AG20443 (cell line): ENCODE measurements at places on chromosomes 5 and 9.

DNA sequence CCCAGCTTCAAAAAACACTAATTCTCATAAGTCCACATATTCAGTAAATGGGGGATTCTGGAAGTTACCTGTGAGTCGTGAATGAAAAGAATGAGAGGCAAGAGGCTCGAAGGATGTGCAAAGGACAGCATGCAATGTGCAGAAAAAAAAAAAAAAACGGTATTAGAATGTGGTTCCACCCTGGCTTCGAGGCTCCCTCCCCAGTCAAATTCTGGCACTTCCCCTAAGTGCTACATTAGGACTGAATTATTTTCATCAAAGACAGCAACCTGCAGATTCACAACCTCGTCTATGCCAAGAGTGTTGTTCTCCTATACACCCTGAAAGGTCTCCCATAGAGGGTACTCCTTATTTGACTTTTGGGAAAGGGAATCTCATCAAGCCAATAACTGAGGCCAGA lies 16.5 kb downstream of the CAPSL start:
- no peak for DNase-seq

- no peak for DNase-seq
These were observed 28.6 kb downstream of the PTPDC1 start for GRCh38 chr9:94112716-94113465.

- no peak for DNase-seq
These were observed 203.9 kb downstream of the CWC27 start for GRCh38 chr5:64972591-64972990.

DNA sequence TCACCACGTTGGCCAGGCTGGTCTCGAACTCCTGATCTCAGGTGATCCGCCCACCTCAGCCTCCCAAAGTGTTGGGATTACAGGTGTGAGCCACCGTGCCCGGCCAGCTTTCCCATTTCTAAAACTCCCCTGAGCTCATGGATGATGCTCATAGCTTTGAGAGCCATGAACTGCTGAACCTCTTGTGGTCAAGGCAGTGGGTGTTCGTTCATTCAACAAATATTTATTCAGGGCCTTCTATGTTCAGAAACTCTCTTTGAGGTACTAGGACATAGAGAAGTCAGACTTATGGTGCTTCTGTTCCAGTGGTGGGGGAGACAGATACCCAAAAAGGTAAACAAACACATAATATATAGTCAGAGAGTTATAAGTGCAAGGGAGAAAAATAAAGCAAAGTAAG lies 2.7 kb downstream of the BSPRY start:
- no peak for DNase-seq

- no peak for DNase-seq
These were observed 127.2 kb downstream of the ENTREP1 start for GRCh38 chr9:69452110-69452782.

- DNase-seq, result no peak
These were observed 93.3 kb upstream of the MAP1B start for GRCh38 chr5:72013766-72014624.

GRCh38 chr5:139459451-139459934 lies 3.0 kb downstream of the ECSCR start:
- no peak for DNase-seq

GRCh38 chr5:124419531-124419930 lies 326.9 kb downstream of the ZNF608 start:
- no peak for DNase-seq

- no peak for DNase-seq
These were observed 85.5 kb downstream of the PALM2AKAP2 start for GRCh38 chr9:109865521-109865920.

DNA sequence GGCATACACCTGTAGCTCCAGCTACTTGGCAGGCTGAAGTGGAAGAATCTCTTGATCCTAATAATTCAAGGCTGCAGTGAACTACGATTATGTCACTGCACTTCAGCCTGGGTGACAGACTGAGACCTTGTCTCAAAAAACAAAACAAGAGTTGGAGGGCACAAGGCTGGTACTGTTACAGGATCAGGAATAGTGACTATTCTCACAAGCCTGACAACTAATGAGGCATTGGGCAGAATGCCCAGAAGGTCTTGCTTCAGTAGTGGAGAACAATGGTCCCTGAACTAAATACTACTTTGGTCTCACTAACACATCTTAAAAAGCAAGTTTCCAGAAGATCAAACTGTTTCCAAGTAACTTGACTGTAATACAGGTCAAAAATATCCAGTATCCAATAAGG lies 182.9 kb upstream of the RFX3 start:
- no peak for DNase-seq

DNA sequence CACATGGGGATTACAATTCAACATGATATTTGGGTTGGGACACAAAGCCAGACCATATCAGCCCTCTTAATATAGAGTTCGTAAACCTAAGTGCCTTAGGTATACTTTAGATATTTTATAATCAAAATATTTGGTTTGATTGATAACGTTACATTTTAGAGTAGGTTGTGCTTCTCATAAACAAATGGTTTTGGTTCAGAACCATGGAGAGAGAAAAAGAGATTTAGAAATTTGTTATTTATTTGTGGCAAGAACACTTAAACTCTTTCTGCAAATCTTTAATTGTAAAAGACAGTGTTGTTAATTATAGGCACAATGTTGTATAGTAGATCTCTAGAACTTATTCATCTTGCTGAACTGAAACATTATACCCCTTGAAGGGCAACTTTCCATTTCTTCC lies 298.8 kb downstream of the TENT4A start:
- no peak for DNase-seq

DNA sequence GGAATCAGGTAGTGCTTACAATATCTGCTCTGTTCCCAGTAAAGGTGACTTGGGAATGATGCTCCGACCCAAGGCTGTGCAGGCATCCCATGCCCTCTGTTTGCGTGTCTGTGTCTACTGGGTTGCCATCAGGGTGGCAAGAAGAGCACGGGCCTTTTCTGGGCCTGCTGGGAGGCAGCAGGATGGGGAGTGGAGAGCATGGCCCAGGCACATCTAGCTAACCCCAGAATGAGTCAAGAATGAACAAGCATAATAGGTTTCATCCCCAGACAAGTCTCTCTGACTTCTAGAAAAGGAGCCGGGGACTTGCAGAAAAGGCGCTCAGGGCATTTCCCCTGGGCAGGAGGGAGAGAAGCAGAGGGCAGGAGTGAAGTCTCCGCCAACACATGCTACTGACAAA lies 260.4 kb downstream of the IRX1 start:
- DNase-seq, result no peak

DNA sequence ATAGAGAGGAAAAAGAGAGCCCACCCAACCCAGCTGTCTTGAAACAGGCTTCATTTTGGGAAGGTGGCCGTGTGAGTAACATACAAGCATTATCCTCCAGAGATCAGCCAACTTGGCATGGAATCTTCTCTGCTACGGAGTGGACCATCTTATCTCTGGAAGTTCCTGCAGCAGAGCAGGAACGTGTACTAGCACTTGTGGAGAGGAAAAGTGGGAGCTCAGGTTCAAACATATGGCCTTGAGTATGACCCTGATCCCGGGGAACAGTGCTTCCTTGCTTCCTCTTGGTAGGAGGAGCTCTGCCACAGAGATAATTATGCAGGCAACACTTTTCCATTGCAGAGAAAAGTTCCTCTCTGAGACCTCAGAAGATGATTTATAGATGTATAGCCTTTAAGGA lies 490.4 kb upstream of the ACO1 start:
- no peak for DNase-seq

- DNase-seq, result no peak
These were observed 2104.1 kb upstream of the ACO1 start for GRCh38 chr9:30280229-30280900.

- DNase-seq, result no peak
These were observed 230.3 kb upstream of the MVB12B start for GRCh38 chr9:126096340-126096739.

DNA sequence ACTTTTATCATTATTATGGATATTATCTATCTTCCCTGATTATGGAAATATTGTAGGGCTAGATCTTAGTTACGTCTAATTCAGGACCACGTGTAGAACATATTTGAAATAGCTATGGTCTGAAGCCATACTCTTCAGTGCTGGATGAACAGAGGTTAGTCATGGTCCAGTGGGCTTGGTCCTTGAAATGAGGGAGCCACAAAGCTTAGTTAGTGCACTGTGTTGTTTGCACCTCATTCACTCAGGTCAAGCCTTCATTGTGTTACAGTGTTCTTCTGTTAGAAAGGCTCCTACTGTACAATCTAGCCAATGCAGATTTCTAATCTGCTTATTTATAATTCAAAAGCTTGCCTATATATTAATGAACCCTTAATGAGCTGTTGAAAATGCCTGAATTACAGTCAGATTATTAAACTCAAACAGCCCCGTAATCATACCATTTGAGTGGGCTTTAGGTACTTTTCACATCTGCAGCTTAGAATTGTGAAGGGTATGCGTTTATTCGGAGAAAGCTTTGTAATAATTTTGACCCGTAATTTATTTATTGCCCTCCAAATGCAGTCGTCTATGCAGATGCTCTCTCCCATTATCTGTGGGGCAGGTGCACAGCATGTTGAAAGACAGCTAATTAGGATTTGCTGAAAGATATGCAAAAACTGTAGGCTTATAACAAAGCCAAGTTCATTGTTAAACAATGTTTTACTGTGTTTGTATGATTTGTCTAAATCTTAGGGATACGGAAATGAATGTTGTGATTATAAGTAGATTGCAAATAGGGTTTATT lies 164.9 kb downstream of the PBX3 start:
- DNase-seq, result no peak

- DNase-seq, result no peak
These were observed 74.9 kb upstream of the LRRTM2 start for GRCh38 chr5:138949988-138950387.

DNA sequence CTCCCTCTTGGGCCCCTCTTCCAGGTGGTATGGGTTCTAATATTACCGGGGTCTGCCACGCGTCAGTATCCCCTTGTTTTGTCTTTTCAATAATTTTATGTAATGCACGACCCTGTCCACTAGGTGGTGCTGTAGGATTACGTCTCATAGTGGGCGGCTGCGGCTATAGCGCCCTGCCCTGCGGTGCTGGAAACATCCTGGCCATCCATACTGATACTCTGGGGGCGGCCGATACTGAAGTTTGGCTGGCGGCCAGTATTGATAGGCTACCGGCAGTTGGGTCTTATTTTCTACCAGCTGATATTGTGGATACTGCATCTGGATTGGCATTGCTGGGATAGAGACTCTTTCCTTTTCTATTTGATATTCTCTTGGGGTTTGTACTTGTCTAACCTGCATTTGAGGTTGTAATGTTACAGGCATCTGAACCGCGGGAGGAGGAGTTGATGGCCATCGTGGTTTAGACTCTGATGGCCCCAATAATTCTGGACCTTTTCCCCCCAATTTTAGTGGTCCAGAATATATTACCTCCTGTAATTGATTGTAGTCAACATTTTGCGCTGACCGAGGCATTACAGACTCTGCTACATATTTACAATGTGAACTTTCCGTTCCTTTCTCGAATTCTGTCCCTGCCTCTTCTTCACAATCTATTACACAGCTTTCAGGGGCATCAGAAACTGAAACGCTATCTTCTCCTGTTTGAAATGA lies 3.3 kb upstream of the TMEM141 start:
- peak; percentile 67 for DNase-seq

DNA sequence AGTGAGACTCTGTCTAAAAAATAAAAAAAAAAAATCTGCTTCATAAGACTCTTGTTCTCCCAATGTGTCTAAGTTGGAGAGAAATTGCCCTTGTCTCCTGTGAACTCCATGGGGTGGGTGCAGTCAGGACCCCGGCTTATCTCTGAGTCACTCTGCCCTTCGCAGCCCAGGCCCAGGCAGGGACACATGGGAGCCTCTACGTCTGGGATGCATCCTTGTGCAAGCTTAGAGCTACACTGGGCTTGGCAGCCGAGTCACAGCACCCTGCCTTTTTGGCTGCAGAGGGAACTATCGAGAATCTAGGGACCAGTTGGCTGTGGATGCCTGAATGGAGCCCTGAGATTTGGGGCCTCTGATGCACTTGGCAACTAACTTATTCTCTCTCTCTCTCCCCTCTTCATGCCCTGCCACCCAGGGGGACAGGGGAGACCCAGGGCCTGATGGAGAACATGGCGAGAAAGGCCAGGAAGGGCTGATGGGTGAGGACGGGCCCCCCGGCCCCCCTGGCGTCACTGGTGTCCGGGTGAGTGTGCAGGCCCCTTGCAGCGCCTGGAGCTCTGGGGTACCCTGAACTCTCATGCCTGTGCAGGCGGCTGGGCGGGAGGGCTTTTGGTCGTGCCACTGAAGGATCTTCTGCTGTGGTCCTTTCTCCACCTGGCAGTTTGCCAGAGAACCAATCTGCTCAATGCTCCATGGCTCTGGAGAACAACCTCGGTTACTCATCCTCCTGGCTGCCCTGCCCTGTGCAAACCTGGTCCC lies 47.5 kb upstream of the ORM1 start:
- DNase-seq, result no peak

DNA sequence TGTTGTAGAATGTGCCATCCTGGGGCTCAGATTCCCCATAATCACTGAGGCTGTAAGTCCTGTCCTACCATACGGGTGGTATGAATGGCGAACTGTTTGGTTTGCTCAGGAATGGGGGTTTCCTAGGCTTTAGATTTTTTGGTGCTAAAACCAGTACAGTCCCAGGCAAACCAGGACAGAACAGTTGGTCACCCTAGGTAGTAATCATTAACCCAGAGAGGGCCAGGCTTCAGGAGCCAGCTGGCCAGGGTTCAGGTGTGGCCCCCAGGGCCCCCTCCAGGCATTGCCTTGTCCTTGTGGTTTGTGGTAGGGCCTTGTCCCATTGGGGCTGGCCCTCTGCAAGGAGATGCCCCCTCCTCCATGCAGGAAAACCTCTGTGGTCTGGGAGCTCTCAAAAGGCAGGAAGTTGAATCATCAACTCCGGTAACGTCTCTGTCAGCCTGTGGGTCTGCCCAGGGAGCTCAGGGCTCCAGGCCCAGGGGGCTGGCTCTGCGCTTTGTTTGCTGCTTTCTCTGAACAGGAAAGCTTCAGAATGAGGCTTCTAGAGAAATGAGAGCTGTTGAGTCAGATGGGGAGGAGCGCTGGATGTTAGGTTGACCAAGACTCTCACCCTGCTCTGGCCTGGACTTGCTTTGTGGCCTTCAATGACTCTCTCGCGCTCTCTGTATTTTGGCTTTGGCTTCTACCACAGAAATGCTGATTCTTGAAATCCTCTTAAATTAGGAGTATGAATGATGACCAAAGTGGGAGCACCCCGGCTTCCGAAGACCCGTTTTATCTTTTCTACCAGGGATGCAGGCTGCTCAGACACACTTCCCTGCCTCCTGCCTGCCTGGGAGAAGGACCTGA lies 22.2 kb upstream of the JADE2 start:
- peak; percentile 94 for DNase-seq

- no peak for DNase-seq
These were observed 10.4 kb downstream of the NFIB start for GRCh38 chr9:14303521-14303920.

DNA sequence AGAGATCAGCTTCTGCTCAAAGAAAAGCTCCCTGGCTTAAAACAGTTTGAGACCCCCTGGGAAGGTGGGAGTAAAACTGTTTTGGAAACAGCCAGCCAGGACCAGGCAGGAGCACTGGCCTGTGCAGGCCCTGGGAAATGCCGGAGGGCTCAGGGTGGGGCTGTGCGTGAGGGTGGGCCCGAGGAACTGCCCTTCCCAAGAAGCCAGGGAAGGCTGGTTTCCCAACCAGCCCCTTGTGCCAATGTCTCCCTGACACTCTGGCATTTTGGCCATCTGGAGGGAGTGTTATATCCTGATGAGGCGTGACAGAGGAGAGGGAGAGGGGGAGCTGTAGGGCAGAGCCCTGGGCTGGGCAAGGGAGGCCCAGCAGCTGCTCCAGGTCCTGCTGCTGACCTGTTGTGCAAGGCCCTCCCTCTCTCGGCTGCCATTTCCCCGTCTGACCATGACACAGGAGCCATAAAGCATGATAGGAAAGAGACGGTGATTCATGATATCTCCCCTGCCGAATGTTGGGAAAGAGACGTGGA lies 16.1 kb downstream of the OLFML2A start:
- DNase-seq, result peak; percentile 74

- no peak for DNase-seq
These were observed 120.1 kb upstream of the ACO1 start for GRCh38 chr9:32264170-32264864.
